ENCODE measurements at places on chromosomes 7 and 10.

DNA sequence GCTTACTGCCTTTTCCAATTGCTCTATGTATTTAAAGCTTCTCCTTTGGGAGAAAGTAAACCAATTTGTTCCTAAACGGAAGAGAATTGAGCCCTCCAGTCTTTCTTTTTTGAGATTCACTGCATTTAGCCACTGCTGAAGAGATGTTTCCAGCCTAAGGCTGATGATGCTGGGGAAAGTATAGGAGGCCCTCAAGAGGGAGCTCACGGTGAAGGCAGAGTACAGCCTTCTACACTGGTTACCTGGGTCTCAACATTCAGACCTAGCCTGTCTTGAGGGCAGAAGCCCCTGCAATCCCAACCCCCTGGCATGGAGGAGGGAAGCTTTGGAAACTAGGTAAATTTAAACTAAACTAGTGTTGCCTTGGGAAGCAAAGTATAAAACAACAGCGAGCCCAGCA is 316.7 kb upstream of the TPK1 start:
- no peak for DNase-seq

DNA sequence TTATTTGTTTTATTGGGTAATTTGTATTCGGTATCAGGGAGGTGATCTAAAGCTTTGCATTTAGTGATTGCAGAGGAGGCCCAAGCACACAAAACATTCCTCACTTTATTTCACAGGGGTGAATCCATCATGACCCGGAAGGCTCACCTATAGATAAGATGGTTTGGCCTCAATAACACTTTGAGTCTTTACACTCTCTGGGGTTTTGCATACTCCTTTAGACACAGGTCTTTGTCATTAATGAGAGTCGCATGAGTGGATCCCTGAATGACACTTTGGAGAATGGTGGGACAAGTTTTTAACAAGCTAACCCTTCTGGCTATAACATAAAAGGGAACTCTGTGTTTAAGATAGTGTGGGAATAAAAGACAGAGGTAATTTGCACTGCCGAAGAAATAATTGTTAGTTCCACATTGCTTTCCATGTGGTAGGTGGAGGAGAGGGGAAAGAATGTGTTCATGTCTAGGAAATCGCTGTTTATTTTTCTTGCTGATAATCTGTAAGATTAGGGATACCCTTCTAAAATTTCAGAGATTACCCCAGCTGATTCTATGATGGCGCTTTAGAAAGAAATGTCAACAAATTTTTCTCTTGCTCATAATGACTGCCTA is 455.8 kb downstream of the TFEC start:
- DNase-seq: no peak

DNA sequence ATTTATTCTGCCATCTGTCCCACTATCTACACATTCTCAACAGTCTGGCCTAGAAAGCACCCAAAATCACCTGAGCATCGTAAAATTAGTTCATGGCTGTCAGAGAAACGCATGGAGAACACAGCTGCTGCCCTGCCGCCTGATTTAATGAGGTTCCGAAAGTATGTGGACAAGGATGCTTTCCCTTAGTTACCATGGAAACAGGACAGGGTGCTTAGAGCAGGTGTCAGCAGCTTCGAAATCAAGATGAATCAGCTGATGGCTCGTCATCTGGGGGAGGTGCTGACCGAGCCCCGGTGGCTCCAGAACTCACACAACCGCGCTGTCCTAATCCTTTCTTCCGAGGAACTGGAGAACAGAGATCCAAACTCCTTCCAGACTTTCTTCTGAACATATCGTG is 151.5 kb downstream of the TEX36 start:
- DNase-seq: no peak

- DNase-seq: no peak
Observed at GRCh38 chr10:75572478-75572877, 141.1 kb downstream of the LRMDA start.

DNA sequence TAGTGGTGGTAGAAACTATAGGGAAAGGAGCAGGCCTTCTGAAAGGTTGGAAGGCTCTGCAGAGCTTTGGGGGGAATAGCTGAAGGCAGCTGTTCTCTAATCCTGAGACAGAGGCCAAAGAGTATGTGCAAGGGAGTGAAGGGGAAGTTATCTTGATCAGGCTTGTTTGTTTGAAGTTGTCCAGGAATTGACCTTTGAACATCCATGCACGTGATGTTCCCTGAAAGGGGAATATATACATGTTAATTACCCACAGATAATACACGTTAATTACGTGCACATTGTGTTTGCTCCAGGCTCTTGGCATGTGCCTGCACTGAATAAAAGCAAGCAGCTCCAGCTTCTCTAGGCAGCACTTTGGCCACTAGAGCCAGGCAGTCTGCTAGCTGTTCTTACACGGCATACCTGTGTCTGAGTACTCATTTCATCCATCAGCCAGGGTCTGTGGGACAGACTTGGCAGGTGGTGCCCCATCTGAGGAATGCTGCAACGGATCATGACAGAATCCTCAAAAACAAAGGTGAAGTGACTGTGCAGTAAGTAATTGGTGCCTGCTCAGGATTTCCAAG is 18.0 kb upstream of the STARD3NL start:
- DNase-seq: no peak

DNA sequence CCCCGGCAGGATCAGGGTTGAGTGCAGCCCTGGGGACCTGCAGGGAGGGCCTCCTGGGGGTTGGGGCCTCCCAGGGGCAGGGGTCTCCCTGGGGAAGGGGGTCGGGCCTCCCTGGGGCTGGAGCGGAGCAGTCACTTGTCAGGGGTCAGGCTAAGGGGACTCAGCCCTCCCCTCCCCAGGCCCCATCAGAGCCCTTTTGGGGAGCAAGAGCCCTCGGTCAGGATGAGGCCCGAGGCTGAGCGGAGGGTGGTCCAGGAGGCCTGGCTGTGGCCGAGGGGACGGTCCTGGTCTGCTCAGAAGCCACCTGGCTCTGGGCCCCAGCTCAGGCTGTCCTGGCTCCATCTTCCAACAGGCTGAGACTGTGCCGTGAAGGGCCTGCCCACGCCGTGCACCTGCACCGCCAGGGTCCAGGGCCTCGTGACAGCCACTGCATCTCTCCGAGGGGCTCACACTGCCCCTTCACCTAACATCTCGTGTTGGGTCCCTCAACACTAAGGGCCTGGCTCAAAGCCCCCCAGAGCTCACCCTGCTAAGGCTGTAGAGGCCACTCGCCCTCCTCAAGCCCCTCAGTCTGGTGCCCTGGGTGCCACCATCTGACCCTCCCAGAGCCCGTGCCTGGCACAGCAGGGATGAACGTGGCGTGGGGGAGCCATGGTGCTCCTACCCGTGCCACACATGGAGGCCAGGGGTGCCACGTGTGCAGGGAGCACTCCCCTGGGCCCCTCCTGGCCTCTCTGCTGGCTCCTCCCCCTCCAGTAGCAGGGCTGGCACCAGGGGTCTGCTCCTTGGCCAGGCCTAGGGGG is 12.9 kb downstream of the BHLHA15 start:
- DNase-seq: no peak

DNA sequence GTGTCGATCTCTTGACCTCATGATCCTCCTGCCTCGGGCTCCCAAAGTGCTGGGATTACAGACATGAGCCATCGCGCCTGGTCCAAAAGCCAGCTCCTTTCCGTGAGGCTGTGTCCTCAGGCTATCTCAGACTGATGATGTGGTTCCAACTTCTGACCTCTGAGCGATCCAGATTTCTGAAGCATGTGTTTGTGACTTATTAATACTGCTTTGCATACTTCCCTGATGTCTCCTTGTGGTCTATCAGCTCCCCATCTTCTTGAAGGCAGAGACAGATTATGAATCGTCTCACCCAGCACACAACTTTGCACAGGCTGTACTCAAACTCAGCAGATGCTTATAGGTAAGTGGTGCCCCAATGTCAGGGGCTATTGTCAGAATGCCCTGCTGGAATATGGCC is 2.0 kb upstream of the PLPP4 start:
- no peak for DNase-seq

DNA sequence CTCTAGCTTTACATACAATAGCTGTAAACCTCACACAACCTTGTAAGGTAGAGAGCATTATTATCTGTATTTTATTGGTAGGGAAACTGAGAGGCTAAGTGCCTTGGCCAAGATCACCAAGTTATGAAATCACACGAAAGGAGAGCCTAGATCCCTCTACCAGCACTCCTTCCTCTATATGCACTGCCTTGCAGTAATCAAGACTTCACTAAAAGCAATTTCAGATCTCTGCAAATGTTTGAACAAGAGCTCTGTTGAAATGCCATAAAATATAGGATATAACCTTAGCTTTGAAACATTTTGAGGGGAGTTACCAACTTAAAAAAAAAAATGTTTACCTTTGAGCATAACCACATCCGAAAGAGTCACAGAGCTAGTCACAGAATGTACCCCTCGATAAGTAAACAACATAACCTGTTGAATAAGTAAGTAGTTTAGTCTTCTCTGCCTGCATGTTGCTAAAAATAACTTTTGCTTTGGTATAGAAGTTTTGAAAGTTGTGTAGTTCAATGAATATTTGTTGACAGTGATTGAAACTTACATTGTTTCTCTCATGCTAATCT is 709.4 kb downstream of the AUTS2 start:
- no peak for DNase-seq

DNA sequence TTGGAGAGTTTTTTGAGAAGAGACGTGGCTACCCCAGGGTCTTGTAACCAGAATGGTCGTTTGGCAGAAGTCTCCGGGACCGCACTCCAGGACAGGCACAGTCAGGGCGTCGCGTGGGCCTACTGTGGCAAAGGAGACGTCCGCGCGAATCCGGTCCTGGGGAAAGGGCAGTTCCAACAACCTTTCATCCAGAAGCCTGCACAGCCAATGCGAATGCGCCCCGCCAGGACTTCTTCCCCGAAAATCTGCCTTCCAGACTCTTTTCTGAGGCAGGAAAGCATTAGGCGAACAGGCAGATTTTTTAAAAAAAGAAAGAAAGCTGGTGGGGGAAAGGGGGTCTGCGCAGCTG is 2.0 kb downstream of the HPSE2 start:
- no peak for DNase-seq

- DNase-seq: no peak
Observed at GRCh38 chr10:18136073-18136791, 4.0 kb upstream of the CACNB2 start.

- no peak for DNase-seq
Observed at GRCh38 chr10:73931767-73932619, 21.1 kb downstream of the PLAU start.

- DNase-seq: no peak
Observed at GRCh38 chr10:5904227-5904626, 14.2 kb downstream of the FBH1 start.

GRCh38 chr10:100100651-100101184 is 19.0 kb upstream of the CPN1 start:
- DNase-seq: no peak

GRCh38 chr7:139116999-139117398 is 7.5 kb upstream of the ZC3HAV1 start:
- DNase-seq: no peak

DNA sequence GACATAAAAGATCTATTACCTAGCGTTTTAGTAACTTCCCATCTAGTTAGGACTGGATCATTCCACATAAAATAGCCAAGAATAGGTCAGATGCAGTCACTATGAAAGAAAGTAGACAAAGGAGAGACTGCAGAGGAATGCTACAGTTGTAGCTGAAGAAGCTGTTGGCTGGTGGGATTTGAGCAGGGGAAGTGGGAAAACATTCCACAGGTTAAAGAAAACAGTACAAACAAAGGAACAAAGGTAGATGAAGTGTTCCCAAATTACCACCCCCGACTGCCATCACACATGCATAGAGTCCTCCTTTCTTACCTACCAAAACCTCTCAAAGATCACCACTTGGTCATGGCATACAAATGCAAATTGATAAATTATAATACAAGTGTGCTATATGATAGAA is 41.8 kb downstream of the DLD start:
- no peak for DNase-seq

GRCh38 chr7:33981671-33982424 is 76.5 kb downstream of the BMPER start:
- DNase-seq: no peak

DNA sequence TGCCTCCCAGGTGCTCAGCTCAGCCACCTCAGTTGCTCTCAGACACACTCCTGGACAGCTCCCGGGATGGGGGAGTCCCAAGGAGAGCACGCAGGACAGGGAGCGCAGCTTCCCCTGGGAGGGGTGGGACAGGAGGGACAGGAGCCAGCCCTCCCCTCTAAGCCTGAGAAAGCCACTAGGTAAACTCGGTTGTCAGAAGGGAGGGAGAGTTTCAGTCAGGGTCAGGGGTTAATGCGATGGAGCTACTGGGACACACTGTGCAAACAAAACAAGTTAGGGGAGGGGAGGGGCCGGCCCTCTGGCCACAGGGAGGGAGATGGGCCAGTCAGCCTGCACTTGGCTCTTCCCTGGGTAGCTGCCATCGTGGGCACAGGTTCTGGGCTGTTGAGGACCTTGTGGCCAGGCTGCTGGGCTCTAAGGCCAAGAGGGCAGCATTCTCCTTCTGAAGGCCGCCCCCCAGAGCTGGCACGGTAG is 31.1 kb downstream of the KAZALD1 start:
- no peak for DNase-seq

- no peak for DNase-seq
Observed at GRCh38 chr10:47361293-47361692, 13.1 kb downstream of the RBP3 start.

DNA sequence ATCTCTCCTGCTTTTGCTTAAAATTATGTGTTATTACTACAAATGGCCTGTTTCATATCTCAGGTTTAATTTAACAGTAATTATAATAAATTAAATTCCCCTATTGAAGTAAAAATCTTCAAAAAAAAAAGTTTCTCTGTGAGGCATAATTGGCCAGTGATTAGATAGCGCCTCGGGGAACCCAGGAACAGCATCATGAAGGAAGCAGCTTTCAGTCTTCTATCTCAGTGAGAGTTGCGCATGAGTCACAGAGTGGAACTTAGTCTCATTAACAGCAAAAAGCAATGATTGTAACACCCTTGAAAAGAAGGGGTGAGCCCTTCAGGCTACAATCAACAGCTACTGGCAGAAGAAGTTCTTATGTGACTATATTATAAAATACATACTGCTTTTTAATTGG is 506.2 kb upstream of the ZWINT start:
- no peak for DNase-seq

DNA sequence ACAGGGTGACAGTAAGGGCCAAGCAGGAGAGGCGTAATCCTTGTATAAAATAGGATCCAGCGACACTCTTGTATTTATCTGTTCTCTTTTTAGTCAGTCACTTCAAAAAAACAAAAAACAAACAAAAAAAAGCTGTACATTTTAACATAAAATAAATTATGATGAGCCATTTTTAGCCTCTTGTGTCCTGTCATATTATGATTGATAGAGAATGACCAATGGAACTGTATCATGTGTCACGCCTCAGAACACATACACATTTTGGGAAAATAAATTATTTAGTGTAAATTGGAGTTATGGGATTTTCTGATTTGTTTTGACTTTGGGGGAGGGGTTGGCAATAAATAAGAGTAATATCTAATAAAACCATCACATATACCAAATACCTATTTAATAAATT is 79.3 kb upstream of the SAMD8 start:
- no peak for DNase-seq
